CD8-positive, alpha-beta T cell (primary cell): ENCODE measurements at places on chromosomes 1 and 21. TPM values are rescaled to one million over a fixed set of nuclear protein-coding genes. Genes with fewer than 3 reads are reported as not detected.

DNA sequence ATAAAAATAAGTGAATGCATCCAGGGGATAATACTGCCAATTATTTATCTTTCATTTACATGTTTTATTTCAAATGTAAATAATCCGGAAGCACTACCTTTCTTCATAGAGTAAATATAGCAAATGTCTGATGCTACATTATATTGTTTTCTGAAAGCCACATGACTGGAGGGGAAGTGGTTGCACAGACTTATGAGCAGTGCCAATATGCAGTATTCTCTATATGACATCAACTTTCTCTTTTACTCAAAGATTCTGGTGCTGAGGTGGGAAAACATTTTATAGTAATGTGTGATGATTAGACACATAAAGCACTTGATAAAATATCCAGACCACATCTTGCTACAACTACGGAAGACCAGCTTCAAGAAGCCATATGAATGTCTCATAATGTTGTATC is 314.7 kb downstream of the NEGR1 start:
- no peak for DNase-seq

COL8A2 gene
- total RNA-seq: not detected

FAM229A gene
- 36.0 TPM for total RNA-seq

DNA sequence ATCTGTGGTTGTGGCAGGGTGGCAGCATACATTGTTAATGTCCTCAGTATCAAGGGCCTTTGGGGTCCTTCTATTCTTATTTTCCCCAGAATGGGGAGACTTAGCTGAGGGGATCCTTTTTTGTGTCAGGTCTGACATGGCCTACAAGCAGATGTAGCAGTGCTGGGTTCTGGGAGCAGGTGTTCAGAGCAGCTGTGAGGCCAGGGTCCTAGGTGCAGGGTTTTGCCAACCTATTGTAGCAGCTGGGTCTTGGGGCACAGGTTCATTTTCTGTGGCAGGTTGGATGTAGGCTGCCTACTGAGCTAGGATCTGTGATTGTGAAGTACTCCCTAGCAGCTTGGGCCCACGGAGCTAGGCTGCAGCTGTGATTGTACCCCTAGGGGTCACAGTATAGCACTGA is 60.1 kb downstream of the DIPK1A start:
- no peak for DNase-seq

- DNase-seq: no peak
Observed at GRCh38 chr1:41468122-41468762, 16.2 kb downstream of the EDN2 start.

KMO gene
- not detected for total RNA-seq

DNA sequence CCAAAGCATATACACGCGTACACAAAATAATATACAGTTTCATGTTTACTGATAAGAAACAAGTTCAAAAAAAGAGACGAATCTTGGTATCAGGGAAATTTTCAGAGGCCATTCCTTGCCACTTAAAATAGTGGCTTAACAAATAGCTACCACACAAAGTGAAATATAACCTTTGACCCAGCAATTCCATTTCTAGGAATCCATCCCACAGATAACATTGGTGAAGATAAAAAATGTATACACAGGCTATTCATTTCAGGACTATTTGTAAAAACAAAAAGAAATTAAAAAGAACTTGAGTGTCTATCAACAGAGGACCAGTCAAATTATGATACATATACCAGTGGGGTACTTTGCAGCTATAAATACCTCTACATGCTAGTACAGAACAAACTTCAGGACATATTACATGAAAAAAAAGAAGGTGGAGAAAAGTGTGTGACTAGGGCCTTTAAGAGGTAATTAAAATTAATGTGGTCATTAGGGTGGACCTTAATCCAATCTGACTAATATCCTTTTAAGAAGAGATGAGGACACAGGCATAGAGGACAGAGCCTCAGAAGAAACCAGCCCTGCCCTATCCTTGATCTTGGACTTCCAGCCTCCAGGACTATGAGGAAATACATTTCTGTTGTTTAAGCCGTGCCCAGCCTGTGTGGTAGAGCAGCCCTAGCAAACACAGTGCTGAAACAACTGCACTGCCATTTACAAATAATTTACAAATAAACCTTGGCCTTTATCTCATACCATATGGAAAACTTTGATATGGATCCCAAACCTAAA is 7.8 kb downstream of the UBE2G2 start:
- no peak for DNase-seq

DNA sequence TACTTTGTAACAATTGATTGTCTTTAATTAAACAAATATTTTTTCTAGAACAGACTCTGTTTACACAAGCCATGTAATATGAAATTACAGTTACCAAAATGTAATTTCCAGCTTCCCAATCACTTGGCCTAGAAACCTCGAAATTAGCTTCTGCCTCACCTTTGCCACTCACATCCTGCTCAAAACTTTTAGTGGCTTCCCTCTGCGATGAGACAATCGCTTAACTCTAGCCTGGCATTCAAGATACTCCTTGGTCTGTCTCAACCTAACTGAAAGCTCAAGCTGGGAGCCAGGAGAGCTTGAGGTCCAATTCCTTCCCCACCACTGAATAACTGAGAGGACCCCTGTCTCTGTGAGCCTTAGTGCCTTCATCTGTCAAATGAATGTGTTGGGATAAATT is 42.8 kb downstream of the GFI1 start:
- no peak for DNase-seq

TCEA3 gene
- 14.0 TPM for total RNA-seq

GRCh38 chr1:11100149-11100493 is 452 bp upstream of the EXOSC10 start:
- no peak for DNase-seq

DNA sequence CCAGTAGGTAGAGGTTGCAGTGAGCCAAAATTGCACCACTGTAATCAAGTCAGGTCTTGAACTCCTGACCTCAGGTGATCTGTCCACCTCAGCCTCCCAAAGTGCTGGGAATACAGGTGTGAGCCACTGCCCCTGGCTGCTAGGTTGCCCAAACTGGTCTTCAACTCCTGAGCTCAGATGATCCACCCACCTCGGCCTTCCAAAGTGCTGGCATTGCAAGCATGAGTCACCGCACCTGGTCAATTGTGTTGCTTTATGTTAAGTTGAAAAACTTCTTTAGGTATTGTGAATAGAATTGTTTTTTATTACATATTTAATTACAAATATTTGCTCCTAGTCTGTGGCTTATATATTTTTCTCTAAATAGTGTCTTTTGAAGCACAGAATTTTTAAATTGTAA is 80.5 kb downstream of the PRKAB2 start:
- no peak for DNase-seq

EDN2 gene
- total RNA-seq: 0.75 TPM

DNA sequence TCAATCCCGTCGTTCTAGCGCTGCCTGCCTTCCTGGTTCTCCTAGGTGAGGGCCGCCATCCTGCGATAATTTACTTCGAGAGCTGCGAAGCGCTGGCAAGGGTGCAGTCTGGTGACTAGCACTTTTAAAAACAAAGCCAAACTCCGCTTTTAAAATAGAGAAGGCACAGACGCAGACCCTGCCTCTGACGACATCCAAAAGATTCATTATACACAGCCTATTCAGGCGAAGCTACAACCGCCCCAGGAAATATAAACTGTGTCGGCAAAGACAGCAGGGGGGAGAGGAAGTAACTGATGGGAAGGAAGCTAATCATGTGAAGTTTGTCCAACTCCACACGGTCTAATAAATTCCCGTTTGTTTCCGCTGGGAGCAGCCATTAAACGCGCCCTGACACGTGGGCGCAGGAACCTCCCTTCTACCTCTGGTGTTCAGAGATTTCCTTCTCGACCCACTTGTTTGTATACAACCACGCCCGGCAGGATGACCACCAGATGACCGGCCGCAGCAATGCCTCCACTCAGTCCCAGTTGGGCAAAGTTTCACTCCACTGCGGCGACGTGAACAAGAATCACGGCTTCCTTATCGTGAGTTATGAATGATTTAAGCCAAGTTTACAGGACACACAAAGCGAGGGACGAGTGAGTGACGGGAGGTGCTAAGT is 1.3 kb downstream of the GNG12 start:
- no peak for DNase-seq

- DNase-seq: no peak
Observed at GRCh38 chr1:162570718-162571117, 9.2 kb downstream of the UAP1 start.

- DNase-seq: no peak
Observed at GRCh38 chr21:27202301-27202700, 235.4 kb upstream of the ADAMTS5 start.

FAM72D gene
- total RNA-seq: not detected

DNA sequence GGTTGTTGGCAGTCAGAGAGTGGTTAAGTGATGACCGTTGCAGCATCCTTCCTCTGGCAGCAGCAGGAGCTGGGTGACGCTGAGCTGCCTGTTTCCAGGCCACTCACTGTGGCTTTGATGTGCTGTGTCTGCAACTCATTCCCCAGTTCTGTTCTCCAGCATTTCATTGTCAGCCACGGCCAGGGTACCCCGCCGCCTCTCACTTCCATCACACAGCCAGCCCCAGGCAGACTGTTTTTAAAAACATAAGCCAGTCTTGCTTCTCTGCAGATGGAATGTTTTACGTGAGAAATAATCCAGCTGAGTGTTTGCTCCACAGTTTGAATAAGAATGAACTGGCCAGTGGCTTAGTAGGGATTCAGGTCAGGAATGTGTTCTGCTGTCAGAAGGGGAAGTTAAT is 21.5 kb upstream of the ST6GALNAC3 start:
- no peak for DNase-seq

GRCh38 chr21:16033193-16033592 is 303.4 kb downstream of the USP25 start:
- DNase-seq: no peak

GRCh38 chr1:56799605-56800400 is 19.4 kb downstream of the FYB2 start:
- DNase-seq: no peak

- no peak for DNase-seq
Observed at GRCh38 chr1:27027575-27028250, 15.1 kb upstream of the TENT5B start.

AQP10 gene
- not detected for total RNA-seq

- DNase-seq: no peak
Observed at GRCh38 chr1:155933591-155934096, 569 bp downstream of the KHDC4 start.

DNA sequence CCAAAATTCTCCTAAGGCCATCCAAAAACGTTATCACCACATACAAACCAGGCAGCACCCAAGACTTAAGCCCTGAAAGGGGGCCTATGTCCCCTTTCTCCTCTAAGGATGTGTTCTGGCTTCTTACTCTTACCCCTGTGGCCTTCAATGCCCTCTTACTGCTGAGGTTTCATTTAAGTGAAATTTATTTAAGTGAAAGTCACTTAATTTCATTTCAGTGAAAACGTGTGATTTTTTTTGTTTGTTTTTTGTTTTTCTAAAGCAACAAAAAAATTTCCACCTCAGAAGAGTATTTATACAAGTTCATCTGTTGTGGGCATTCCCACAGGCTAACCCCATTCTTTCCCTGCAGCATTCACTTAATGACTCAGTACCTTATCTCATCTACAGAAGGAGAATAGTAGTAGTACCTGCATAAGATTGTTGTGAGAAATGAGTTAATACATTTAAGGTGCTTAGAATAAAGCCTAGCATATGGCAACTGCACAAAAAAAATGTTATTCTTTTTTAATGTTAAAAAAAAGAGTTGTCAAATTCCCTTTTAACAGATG is 220.6 kb downstream of the CHRM3 start:
- DNase-seq: no peak

SCP2 gene
- 27.6 TPM for total RNA-seq

GRCh38 chr1:16128338-16128741 is 27.5 kb downstream of the EPHA2 start:
- no peak for DNase-seq

S100A7 gene
- not detected for total RNA-seq

- no peak for DNase-seq
Observed at GRCh38 chr1:218917656-218918055, 256.0 kb upstream of the LYPLAL1 start.

FCN3 gene
- not detected for total RNA-seq

- no peak for DNase-seq
Observed at GRCh38 chr1:193013005-193013404, 46.2 kb downstream of the UCHL5 start.

DNA sequence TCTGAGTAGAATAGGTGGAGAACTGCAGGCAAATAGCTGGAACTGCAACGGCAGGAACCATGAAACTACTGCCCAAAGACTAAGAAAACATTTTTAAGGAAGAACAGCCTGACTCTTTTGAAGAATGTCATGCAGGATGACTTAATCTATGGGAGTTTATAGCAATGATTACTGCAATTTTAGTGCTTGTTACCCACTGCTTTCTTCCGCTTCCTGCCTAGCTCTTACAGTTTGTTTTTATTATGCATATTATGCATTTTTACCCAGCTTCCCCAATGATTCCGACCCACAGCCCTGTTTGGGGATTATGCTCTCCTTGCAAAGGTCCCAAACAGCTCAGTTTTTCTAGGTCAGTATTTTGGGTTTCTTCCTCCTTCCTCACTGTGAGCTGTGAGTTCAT is 71.2 kb downstream of the PCNX2 start:
- no peak for DNase-seq

ADAMTSL4 gene
- not detected for total RNA-seq

DNA sequence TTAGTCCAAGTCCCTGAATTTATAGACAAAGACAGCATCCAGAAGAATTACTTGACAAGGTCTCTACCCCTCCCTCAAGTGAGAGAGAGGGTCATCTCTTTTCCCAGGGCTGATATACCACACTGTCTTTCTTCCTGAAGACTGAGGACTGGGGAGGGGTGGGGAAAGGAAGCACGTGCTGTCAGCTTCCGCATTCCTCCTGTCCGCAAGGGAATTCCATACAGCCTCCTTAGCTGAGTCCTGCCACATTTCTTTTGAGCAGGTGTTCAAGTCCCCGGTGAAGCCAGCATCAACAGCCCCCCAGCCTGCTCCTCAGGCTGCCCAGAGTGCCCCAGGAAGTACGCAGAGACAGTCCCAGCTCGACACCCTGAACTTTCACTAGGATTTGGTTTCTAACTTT is 34.2 kb downstream of the PCAT6 start:
- no peak for DNase-seq

TRNP1 gene
- total RNA-seq: not detected

DNA sequence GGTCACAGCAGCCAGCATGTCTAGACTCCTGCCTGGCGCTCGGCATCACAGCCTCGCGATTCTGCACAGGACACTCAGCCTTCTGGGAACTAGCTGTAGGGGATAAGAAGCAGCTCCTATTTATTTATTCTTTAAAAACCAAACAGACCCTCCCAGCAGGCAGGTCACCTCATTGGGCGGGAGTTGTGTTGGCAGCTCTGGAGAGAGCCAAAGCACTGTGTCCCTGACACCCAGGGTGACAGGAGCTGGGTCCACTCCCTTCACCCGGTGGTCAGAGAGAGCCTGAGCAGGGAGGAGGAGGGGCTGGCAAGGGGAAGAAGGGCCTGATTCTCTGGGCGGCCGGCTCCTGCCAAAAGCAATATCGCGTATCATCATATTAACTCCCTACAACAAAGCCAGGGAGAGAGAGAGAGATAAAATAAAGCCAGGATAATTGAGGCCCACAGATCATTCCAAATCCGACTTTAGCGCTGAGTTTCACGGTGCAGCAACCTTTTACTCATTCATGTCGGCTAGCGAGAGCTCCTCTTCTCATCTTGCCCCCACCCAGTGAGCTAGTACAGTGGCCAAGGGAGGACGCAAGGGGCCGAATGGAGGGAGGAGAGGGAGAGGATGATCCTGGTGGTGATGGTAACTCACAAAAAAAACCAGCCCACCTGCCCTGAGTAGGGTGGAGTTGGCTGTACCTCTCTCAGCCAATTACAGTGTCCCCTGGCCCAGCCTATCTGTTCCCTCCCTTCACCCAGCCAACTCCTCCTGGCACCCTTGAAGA is 79.8 kb upstream of the IFFO2 start:
- DNase-seq: no peak

PDE4B gene
- total RNA-seq: 224 TPM

ZNF124 gene
- 22.4 TPM for total RNA-seq

GRCh38 chr1:220999872-221000863 is 120.9 kb downstream of the HLX start:
- peak; percentile 21 for DNase-seq
